ENCODE measurements at places on chromosomes 11 and 22.

- DNase-seq, result no peak
Observed at GRCh38 chr11:124865181-124865901, at the start of gene ROBO3. Gene ROBO3, plus strand, starts transcription at chr11:124865432. Its CDS starts 146 bp downstream, at chr11:124865578.

GRCh38 chr11:125073616-125074483, 10.7 kb downstream of the SLC37A2 start:
- no peak for DNase-seq

GRCh38 chr11:108708173-108708572, 43.3 kb downstream of the DDX10 start:
- no peak for DNase-seq

GRCh38 chr11:119161871-119162270, 6.7 kb upstream of the NLRX1 start:
- no peak for DNase-seq

- DNase-seq, result no peak
Observed at GRCh38 chr11:112590764-112591163, 330.1 kb upstream of the PLET1 start.

- no peak for DNase-seq
Observed at GRCh38 chr11:76788661-76789442, 5.7 kb downstream of the TSKU start.

DNA sequence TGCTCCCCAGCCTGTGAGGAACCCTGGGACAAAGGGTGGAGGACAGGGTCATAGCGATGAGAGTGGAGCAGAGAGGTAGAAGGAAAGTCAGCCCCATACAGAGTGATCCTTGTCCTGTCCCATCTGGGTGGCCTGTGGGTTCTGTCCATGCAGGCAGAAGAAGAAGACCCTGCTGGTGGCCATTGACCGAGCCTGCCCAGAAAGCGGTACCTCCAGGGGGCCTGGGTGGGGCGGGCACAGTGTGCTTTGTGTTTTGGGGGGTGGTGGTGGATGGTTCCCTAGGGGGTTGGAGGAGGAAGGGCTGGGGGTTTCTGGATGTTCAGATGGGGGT, 7.9 kb downstream of the SIDT2 start:
- DNase-seq, result no peak

DNA sequence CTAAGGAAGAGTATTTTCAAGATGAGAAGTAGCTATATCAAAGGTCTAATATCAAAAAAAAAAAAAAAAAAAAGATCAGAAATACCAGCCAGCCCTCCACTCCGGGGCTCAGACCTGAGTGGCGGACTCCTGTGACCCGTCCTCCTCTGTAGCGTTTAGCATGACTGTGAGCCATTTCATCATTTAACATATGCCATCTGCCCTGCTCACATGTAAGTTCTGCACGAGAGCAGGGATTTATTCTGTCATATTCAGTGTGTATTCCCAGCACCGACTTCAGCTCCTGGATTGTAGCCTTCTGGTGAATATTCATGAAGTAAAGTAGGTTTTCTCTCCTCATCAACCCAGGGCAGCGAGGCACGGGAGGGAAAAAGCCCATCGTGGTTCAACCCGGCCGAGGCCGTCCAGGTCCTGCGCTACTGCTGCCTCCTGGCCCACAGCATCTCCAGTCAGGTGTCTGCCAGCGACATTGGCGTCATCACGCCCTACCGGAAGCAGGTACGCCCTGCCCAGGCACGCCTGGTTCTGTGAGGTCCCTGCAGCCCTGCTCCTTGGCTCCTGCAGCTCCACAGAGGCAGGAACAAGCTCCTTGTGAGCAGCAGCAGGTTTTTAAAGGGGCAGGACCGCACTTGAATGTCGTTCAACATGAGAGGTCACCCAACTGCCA, 12.7 kb upstream of the PANX2 start:
- no peak for DNase-seq

GRCh38 chr11:70849031-70849430, 403.3 kb downstream of the SHANK2 start:
- DNase-seq, result no peak

DNA sequence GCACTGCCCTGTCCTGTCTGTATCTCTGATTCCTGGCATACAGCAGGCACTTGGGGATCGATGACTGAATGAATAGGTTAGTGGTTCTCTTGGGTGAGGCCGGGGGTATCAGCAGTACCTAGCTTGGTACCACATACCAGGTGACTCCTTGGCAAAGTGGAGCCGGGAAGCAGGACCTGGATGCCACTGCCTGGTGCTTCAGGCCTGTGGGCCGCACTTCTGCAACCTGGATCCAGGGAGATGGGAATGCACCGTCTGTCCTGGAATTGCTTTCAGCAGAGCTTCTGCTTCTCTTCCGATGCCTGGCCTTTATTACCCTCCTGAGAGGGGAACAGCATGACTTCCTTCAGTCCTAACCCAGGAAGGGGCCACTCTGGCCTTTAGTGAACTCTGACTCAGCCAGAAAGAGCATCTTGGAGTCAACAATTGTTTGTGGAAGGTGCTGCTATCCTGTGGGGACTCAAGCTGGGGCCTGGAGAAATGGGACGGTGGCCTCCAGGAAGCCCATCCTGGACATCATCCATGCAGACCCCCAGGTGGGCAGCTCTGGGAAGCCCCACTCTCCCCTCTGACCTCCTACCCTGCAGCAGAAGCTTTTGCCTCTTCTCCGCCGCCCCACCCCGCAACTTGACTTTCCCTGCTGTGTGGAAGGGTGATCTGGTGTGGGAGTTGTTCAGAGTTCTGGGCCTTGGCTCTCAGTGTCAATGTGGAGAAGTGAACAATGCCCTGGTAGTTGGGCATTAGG, 5.1 kb downstream of the CD82 start:
- no peak for DNase-seq

GRCh38 chr22:20383538-20383937, 10.4 kb upstream of the ZNF74 start:
- no peak for DNase-seq

GRCh38 chr11:134498326-134499139, 86.5 kb upstream of the B3GAT1 start:
- no peak for DNase-seq

DNA sequence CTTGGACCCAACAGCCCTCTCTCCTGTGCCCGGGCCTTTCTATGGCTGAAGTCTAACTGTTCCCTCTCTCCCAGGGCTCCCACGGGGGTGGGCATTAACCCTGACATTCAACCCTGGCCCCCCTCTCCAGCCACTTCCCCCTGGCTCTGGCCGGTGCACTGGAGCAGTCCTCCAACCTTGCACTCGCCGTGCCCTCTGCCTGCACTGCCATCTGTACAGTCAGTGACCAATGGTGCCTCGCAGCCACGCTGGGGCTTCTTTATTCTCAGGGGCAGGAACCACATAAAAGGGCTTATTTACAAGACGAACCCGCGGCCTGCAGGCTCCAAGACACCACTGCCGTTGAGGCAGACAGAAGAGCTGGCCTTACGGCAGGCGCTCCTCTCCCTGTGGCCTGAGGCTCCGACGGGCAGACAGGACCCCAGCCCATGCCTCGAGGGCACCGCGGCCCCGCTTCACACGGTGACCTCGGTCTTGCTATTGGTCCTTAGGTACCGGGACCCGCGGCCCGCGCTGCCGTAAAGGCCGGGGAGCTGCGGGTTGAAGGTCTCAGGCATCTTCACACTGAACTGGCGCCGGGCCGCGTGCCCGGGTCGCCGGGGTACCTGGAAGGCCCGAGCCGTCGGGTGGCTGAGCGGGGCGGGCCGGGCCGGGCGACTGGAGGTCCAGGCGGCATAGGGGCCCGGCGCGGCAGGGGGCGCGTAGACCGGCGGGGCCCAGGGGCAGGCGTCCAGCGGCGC, 5.4 kb downstream of the SHISA8 start:
- DNase-seq, result no peak

GRCh38 chr11:65278356-65278755, 16.6 kb downstream of the POLA2 start:
- DNase-seq, result no peak

DNA sequence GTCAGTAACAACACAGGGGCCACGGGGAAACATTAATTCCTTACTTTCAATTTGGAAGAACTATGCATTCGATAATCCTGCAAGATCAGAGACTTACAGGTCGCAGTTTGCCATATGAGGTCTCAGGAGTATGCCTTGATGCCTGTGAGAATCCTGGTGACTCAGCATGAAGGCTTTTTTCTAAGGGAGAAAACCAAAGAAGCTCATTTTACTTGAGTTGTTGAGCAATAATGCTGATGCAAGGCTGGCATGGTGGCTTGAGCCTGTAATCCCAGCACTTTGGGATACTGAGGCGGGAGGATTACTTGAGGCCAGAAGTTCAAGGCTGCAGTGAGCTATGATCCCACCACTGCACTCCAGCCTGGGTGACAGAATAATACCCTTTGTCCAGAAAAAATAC, 26.6 kb downstream of the ATG16L2 start:
- DNase-seq, result no peak

GRCh38 chr22:30294066-30294465, 4.8 kb upstream of the CASTOR1 start:
- no peak for DNase-seq

- DNase-seq, result no peak
Observed at GRCh38 chr11:27468995-27469695, 3.4 kb downstream of the LGR4 start.

DNA sequence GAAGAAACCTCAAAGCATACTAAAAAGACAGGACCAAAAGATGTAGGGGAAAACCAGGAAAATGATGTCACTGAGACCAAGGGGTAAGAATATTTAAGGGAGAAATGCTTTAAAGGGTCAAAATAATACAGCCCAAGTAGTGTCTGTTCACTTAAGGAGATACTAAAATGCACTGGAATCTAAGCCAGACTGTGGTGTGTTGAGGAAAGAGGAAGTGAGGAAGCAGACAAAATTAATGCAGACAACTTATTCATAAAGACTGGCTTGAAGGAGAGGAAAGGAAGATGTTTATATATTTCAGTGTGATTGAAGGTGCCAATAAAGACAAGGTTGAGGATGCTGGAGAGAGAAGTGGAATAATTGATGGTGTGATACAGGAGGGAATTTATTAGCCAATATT, 15.7 kb downstream of the ZNF215 start:
- no peak for DNase-seq

- no peak for DNase-seq
Observed at GRCh38 chr11:36098853-36099375, 155.1 kb downstream of the LDLRAD3 start.

GRCh38 chr11:126181939-126182730, 29.3 kb downstream of the RPUSD4 start:
- DNase-seq, result no peak

DNA sequence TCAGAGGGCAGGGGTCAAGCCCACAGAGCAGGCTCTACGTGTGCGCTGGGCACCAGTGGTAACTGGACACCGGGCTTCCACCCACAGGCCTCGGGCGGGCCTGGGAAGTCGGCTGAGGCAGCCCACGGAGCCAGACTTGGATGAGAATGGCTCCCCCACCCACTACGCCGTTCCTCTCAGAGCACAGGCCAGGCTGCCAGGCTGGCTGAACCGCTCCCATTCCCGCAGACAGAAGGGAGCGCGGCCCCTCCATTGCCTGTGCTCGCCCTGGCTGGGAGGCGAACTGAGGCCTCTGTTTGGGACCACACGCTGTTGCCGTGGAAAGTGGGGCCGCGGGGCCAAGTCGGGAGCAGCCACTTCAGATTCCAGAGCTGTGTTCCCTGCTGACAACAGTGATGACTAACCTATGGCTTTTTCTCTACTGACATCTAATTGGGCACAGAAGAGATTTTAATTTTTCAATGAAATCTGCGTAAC, 63.9 kb downstream of the MYH9 start:
- DNase-seq, result no peak

- DNase-seq, result no peak
Observed at GRCh38 chr11:37449146-37449545, 851.1 kb upstream of the RAG2 start.

DNA sequence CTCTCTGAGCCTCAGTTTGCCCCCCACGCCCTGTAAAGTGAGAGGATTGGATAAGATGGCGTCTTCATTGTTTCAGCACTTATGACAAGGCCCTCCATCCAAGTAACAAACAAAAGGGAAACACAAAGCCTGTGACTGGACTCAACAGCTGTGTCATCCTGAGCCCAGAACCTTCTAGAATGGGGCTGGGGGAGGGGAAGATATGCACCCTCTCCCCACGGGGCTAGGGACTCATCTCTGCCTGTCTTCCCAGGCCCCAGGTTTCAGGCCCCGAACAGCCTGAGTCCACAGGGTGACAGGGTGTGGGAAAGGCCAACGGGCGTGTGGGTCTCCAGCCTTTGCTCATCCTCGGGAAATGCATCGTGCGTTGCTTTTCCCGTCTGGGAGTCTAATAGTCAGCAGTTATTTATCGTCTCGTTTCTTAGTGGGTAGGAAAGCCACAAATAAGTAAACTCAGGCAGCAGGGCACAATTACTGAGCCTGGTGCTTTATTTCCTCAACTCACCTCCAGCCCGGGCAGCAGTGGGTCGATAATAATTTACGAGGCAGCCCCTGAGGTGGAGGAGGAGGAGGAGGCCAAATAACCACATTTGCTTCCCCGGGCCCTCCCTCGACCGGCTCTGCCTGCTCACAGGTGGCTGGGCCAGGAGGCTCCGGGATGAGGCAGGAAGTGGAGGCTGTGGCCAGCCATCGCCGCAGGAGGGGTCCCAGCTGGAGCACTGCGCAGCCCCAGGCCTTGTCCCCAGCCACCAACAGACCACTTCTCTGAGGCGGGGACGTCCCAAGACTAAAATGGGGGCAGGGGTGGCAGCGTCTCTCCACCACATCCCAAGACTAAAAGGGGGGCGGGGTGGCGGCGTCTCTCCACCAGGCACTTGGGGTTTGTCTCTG, 54.4 kb downstream of the FLRT1 start:
- no peak for DNase-seq

DNA sequence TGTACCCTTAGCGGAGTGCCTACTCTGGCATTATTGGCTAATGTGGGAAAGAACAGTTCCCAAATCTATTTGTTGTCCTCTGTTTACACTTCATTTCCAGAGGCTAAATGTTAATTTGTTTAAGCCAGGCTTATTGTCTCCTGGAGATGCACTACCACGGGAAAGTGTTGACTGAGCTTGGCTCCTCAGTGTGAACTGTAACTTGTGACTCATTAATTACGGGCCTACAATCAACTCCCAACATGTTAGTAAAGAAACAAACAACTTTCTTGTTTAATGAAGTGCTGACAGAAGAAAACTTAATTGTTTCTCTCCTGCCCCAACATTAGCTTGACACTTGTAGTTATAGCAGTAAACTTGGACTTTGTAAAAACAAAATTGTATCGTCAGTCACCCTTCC, 130.4 kb downstream of the ATXN10 start:
- no peak for DNase-seq

DNA sequence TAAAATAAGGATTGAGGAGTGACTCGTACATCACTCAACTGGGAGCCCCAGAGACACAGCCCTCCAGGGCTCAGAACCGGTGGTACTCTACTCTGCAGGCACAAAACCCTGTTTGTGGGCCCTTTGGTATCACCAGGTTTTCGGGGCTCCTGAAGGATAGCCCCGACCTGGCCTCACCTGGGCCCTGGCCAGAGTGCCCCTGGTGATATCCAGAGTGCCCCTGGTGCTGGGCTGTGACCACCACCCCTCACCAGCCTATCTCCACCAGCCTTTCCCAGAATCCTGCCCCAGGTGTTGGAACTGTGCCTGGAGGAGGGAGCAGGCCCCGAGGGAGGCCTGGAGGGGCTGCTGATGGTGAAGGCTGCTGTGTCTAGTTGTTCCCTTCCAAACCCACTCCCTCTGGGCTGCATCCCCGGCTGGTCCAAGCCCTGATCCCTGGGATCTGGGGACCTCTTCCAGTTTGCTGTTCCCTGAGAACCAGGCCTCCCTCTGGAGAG, 2.2 kb upstream of the GGT5 start:
- DNase-seq, result no peak

- no peak for DNase-seq
Observed at GRCh38 chr22:35617137-35617755, at the start of gene MB. Gene MB, minus strand, starts transcription at chr22:35617329. Its CDS starts 72 bp downstream, at chr22:35617257.

- DNase-seq, result no peak
Observed at GRCh38 chr11:64132191-64132771, 33.6 kb downstream of the MACROD1 start.

- DNase-seq, result no peak
Observed at GRCh38 chr11:45818961-45819605, 14.1 kb downstream of the SLC35C1 start.

- DNase-seq, result no peak
Observed at GRCh38 chr11:115645631-115646317, 141.6 kb upstream of the CADM1 start.

Measured in CD4-positive, alpha-beta T cell treated with Interleukin-6 for 4 hours (primary cell).